ENCODE measurements at places on chromosomes 12 and 14.
A peak's percentile ranks its signal among the peaks of the same experiment; 100 is the strongest.

GRCh38 chr12:108432423-108433121 is 82.5 kb upstream of the FICD start:
- no peak for DNase-seq

DNA sequence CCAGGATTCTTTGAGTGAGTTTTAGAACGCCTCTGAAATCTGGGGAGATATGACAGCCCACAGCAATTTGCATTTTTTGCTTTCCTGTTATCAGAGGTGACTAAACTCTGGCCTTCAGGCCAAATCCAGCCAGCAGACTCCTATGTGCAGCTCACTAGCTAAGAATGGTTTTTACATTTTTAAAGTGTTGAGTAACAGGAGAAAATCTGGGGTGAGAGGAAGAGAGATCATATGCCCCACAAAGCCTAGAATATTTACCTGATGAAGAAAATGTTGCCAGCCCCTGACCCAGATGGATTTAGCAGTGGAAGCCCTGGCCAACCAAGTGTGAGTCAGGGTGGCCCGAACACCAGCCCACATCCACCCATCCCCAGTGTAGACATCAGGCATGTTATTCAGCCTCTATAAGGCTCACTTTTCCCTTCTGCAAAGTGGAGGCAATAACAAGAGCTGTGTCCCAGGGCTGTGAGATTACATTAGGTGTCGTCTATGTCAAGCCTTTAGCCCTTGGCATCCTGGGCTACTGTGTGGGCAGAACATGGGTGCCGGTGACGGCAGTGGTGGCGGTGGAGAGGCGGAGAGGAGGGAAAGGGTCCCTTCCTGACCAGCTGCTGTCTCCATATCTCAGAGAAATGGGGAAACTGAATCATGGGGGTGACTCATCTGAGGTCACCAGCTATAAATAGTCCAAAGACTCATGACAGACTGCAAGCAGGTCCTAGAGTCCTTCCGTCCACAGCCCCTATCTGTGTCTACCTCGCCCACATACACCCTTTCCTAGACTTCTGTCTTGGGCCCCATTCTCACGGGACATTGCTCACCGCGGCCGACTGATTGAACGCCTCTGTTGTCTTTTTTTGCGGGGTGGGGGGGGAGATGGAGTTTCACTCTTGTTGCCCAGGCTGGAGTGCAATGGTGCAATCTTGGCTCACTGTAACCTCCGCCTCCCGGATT is 32.6 kb upstream of the CD9 start:
- peak; percentile 18 for DNase-seq

DNA sequence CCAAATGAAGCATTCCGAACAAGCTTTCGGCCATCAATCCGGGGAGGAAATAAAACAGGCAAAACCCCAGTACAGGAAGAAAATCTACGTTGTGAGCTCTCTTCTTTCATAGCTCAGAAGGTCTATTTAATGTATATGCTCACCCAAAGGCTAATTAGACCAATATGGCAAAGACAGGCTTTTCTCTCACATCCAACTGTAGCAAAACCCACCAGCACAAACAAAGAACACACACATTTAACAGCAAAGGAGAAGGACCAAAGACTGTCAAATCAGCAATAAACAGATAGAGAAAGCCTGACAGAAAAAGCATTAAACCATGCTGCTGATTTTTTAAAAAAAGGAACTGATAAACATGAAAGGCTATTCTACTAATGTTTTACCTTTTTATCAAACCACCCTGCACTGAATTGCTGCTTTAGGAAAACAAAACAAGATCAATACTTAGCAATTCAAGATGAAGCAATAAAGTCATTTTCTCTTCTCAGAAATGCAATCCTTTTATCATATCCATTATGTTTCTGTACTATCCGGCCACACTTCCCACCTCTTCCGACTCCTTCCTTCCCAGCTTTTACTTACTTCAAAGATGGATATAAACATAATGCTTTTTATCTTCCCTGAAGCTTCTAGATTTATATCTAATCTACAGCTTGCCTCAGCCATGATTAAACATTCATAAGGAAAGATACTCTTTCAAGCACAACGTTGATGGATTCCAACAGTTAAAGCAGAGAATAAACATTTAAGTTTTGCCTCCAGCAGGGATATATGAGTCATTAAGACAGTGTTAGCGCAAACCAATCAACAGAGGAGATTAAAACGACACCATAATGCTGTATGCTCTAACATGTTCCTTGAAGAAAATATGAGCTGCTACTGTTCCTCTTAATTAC is 74.6 kb upstream of the BBS10 start:
- DNase-seq, result no peak

DNA sequence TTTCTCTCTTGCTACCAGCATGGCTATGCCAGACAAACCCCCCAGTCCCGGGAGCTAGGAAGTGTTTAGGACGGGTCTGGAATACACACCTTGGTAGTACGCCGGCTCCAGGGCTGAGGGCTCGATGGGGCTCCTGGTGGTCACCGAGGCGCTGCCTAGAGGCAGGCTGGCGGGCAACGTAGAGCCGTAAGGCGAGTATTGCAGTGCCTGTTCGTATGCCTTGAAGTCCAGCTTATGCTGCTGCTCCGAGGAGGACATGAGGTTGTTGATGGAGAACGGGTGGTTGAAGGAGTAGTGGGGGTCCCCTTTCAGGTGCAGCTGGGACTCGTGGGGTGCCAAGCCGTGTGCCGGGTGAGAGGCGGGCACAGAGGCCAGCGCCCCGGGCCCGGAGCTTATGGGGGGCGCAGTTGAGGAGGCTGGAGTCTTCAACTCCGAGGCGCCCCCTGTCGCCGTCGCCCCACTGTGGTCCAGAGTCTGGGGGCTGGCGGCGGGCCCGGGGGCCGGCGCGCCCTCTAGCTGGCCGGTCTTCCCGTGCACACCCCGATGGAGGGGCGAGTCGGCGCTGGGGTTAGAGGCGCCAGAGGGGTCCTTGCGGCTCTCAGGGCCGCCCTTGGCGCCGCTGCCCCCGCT is 3.6 kb downstream of the FOXA1 start:
- DNase-seq, result no peak

- DNase-seq, result no peak
Observed at GRCh38 chr12:41919048-41919447, 225.6 kb downstream of the GXYLT1 start.

GRCh38 chr12:77842430-77842829 is 11.7 kb downstream of the NAV3 start:
- no peak for DNase-seq
